Esophagus muscularis mucosa (tissue), 4 donors: ENCODE measurements at places on chromosomes 1 and 21. TPM values are rescaled to one million over a fixed set of nuclear protein-coding genes. Genes with fewer than 3 reads are reported as not detected.

Gene MRTO4
- 15.7 TPM for total RNA-seq

Gene CROCC
- 17.6 TPM for total RNA-seq

Gene ACTN2
- total RNA-seq, result 11.4 TPM

Gene DYRK3
- total RNA-seq, result 5.8 TPM

Gene RNU1-4
- under 0.01 TPM for total RNA-seq

Gene RNF207
- total RNA-seq, result 10.8 TPM

Gene MX1
- total RNA-seq, result 13.8 TPM

Gene YTHDF2
- total RNA-seq, result 42.1 TPM

Gene KIF2C
- total RNA-seq, result 0.78 TPM

Gene TMEM82
- total RNA-seq, result not detected

Gene PROX1
- total RNA-seq, result 2.4 TPM

Gene THEM5
- not detected for total RNA-seq

Gene ORC1
- 0.34 TPM for total RNA-seq

DNA sequence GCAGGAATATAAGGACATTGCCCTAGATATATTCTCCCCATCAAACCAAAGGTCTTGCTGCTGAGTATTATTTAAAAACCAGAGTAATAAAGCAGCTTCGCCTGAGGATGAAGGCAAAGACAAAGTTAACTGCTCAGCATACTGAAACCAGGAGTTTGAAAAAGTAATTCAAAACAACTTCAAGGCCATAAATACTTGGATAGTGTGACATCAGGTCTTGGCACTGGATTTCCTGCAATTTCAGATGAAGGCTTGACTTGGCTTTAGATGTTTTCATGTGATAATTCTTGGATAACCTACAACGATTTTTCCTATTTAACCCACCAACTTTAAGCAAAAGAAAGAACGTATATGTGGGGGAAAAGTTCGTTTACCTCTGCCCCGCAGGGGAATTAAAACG is 10.6 kb downstream of the SOD1 start:
- no peak for DNase-seq

DNA sequence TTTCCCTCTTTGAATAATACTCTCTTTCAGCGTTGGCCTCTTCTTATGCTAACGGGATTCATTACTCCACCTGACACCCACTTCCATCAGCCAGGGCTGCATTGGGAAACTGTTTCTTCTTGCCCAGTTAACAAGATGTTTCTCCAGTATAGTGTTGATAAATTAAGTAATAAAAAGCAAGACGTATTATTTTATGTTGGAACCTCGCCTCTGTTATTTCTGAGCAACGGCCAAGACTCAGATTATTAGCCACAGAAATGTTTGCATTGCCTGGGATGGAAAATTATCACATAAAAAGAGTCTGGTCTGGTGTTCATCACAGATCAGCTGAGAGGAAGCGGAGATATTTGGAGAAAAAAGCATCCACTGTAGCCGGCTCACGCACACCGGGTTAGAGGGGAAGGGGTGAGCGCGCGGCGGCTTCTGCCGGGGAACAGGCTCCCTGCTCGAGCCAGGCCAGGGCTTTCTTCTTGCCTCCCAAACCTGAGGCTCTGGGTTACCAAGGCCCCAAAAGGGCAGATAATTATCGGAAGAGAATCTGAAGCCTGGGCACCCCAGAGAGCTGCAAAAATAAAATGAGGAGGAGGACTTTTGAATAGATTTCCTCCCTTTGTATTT is 189.5 kb downstream of the PRDM16 start:
- DNase-seq, result no peak

DNA sequence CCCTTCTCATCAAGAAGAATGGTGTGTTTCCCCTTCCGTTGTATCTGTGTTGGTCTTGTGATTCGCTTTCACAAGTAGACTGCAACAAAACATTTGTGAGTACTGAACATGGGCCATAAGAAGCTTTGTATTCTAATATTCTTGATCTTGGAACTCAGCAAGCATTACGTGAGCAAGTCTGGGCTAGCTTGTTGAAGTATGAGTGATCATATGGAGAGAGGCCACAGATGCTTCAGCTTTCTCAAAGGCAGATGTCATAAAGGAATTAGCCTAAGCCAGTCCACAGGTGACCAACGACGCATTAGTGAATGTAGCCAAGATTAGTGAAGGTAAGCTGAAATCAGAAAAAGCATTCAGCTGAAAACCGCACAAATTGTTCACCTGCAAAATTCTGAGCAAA is 609.6 kb upstream of the NEGR1 start:
- DNase-seq, result no peak

DNA sequence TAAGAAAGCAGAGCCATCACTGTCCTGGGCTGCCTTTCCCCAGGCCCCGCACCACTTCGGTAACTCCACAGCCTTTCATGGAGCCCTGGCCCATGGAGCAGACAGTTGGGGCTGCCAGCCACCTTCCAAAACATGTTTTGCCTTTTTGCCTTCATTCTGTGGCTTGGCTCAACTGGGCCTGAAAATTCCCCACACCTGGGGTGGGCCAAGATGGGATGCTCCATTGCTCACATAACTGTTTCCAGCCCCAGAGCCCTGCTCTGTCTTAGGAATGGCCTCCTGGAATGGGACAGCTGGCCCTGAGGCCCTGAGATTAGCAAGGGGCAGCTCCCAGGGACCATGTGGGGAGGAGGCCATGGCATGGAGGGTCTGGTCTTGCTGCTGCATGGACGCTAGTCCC is 10.9 kb upstream of the PRELP start:
- DNase-seq, result no peak

GRCh38 chr1:37861151-37861550 is 1.8 kb upstream of the MTF1 start:
- DNase-seq, result no peak

GRCh38 chr21:33839167-33839716 is 76.4 kb downstream of the ATP5PO start:
- no peak for DNase-seq

GRCh38 chr1:5658340-5659316 is 333.6 kb downstream of the NPHP4 start:
- DNase-seq, result no peak

- DNase-seq, result no peak
Measured at GRCh38 chr1:153697191-153698019, 18.9 kb downstream of the NPR1 start.

DNA sequence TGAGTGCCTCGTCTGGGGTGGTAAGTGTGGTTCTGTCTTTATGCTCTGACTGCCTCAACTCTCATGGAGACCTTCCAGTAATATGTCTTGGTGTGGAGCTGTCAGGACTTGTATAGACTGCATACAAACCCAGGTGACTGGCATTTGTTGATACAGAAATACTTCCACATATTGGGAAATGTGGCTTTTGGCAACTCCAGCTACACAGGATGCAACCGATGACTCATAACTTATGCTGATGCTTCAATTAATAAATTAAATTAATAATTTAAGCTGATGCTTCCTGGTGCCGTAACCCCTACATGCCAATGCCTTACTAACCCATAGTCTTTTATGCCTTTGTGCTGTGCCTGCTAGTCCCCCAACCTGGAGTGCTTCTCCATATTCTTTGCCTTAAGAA is 72.3 kb upstream of the ARTN start:
- DNase-seq, result no peak

DNA sequence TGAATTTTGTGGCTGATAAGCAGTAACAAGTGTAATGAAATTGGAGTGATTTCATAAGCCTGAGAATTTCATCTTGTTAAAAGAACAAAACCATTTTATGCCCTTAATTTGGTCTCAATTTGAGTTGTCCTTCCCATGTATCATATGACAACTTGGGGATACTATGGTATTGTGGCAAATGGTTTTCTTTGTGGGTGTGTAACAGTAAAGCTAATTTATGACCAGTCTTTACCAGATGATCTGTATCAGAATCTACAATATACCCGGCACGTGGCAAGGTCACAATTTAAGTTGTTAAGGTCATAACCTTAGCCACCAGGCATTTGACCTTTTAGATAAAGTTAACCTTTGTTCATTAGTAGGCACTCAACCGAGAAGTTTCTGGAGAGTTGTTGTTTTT is 9.1 kb downstream of the NFIA start:
- no peak for DNase-seq

DNA sequence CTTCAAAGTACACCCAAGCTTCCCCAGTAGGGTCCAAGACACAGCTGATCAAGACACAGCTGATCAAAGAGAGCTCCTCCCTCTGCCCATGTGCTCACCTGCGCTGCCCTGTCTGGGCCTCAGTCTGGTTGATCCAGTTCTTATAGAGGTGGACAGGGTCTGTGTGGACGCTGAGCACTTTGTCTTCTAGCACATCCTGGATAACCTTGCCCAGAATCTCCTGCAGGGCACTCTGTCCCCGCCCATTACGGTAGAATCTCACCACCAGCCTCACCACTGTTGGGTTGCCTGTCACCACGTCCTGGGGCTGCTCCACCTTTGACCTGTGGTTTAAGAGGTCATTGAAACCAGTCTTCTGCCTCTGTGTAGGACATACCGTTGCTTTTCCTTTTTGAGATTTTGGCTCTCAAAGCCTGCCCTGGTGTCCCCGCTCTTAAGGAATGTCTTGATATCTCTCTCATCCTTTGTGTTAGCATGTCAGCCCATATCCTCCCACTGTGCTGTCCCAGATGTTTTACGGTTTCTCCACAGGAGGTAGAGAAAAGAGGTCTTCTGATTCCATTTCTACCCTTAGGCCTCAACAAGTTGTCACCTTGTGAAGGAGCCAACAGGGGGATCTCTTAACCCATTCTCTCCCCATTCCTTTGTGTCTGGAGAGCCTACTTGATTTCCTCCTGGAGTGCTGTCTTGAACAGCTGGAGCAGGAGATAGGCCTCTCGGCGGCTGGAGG is 33.5 kb downstream of the IQGAP3 start:
- no peak for DNase-seq

- no peak for DNase-seq
Measured at GRCh38 chr1:12543740-12544154, 74.3 kb downstream of the DHRS3 start.

DNA sequence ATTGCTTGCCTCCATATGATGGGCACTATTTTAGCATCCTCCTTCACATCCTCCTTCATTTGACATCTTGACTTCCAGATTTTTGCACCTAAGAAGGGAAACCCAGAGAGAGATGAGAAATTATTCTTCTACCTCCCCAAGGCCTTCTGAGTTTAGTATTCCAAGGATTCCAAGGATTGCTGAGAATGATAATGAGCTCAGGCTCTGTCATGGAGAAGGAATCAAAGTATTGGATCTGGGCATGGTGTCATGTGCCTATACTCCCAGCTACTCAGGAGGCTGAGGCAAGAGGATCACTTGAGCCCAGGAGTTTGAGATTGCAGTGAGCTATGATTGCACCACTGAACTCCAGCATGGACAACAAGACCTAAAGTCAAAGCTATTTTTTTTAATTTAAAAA is 26.6 kb upstream of the ZNF281 start:
- no peak for DNase-seq

DNA sequence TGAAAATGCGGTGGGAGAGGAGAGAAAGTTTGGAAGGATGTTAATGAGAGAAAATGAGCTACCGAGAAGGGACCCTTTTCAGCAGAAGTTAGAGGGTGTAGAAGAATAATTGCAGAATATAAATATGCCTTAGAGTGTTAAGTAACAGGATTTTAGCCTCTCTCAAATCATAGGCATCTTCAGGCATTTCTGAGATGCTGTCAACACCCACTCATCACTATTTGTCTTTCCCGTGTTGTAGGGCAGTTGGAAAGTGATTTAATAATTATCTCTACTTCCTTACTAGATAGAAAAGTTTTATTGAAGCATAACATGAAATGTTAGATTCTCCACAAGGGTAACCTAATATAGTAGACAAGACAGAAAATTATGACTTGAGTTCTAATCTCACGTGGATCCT is 96.4 kb upstream of the RGS4 start:
- no peak for DNase-seq

- DNase-seq, result no peak
Measured at GRCh38 chr1:112196731-112197130, 199.3 kb upstream of the CTTNBP2NL start.

DNA sequence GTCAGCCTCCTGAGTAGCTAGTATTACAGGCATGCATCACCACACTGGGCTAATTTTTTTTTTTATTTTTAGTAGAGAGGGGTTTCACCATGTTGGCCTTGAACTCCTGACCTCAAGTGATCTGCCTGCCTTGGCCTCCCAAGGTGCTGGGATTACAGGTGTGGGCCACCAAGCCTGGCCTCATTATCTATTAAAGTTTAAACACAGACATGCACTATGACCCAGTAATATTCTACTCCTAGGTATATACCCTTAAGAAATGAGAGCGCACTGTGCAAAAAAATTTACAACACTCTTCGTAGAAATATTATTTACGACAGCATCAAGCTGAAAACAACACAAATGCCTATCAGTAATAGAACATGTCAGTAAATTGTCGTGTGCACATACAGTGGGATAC is 18.6 kb upstream of the SH2D1B start:
- DNase-seq, result no peak

DNA sequence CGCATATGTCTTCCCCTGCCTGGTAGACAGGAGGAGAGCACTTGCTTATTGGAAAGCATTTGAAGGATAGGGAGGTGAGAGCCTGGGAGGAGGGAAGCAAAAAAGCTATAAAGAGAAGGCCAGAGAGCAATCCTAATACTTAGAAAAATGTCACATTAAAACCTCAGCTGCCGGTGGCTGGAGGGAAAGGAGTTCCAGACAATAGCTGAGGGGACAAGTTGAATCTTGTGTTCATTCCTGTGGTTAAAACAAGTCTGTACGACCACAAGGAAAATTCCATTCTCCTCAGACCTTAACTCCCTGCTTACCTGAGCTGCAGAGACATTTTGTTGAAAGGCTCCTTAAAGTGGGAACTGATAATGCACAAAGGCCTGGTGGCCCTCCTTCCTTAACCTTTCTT is 218.8 kb upstream of the CAMK1G start:
- DNase-seq, result no peak

- DNase-seq, result no peak
Measured at GRCh38 chr1:88001460-88001859, 672.8 kb downstream of the LMO4 start.

DNA sequence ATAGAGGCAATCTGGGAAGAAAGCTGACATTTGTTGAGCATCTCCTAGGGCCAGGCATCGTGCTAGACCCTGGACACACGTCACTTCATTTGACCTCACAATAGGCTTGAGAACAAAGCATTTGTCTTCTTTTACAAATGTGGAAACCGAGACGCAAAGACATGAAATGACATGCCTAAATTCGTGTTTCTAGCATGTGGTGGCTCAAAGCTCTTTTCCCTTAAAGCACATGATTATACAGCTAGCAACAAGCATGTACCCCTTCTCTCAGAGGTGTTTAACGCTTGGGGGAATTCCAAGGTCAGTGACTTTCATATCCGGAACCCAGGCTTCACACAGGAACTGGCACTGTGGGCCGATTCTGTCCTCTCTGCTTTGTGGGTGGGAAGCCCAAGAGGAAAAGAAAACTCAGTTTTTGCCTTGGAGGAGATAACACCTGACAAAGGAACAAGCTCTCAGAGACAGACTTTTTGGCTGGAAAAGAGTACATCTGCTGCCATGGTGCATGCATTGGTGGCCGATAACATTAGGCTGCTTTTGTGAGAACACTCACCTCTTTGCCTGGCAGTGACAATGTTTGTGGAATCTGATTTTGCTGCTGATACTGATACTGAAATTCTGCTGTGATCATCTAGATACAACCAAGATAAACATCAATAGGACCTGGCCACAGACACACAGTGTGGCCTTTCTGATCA is 15.4 kb upstream of the CD2 start:
- no peak for DNase-seq

GRCh38 chr21:42758721-42759593 is 105.5 kb downstream of the PDE9A start:
- DNase-seq, result no peak

- DNase-seq, result no peak
Measured at GRCh38 chr1:24417681-24418080, 2.1 kb downstream of the NIPAL3 start.
